B cell (primary cell): ENCODE measurements at places on chromosomes 1 and 21.

DNA sequence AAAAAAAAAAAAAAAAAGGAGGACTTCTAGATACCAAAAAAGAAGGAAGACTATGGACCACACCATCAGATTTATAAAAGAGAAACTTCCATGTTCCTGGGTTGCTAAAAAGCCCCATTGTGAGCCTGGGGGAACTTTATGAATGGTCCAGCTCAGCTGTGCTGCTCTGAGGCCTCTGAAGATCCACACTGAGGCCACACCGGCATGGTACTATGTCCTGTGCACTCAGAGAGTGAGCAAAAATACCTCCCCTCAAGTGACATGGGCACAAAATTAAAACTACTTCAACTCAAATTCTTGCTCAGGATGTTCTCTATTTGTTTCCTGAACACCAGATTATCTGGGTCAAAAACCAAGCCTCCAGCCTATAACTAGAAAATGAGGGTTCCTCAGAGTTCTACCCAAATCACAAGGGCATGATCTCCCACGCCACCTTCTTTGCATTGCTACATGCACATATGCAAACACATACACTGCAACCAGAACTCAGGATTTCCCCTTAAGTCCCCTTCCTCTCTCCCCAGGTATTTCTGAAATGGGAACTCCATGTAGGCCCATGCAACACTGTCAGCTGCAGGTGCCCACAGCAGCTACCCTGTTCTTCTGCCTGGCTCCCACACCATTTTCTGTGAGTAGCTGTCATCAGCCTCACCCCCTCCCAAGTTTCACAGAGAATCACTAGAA is 94.4 kb downstream of the SH3GLB1 start:
- peak; percentile 52 for DNase-seq
- no peak overlapping the region for H3K4me3 ChIP-seq
- no peaks in the 10 kb centered on the region for H3K36me3 ChIP-seq
- no peaks in the 10 kb centered on the region for H3K27me3 ChIP-seq
- H3K4me1 ChIP-seq = peaks cover 15% of the 10 kb centered on the region
- H3K27ac ChIP-seq = peak overlapping the region; percentile 64

- H3K4me3 ChIP-seq = no peak overlapping the region
- peaks cover 37% of the 10 kb centered on the region for H3K4me1 ChIP-seq
- H3K27me3 ChIP-seq = no peaks in the 10 kb centered on the region
- no peak overlapping the region for H3K27ac ChIP-seq
- DNase-seq = no peak
Measured at GRCh38 chr1:234986750-234987414, 141.8 kb downstream of the TOMM20 start.

GRCh38 chr21:25360593-25360992 is 246.7 kb downstream of the MRPL39 start:
- no peak for DNase-seq
- H3K36me3 ChIP-seq = no peaks in the 10 kb centered on the region
- H3K27me3 ChIP-seq = no peaks in the 10 kb centered on the region
- no peaks in the 10 kb centered on the region for H3K4me1 ChIP-seq
- no peak overlapping the region for H3K27ac ChIP-seq

DNA sequence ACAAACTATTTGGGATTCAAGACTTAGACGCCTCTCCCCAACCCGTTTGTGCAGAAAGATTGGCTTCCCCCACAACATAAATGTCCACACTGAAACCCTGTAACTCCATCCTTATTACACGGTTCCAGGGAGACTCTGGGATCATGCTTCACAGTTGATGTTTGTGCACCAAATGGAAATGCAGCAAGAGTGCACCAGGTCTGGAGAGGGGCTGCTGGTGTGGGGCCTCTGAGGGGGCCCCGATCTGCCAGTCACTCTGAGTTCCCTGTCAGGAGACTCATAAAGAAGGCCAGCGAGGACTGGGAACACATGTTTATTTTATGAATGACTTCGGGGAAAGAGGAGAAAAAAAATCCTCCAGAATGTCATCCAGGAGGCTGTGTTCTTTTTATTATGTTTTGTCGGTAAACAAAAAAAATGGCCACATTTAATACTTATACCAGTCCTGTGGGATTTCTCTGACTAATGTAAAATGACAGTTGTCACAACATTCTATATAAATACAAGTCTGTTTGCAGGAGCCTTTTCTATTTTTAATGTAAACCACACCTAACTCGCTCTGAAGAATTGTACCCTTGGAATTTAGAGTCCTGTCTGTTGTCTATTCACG is 439.1 kb upstream of the VAMP3 start:
- H3K27me3 ChIP-seq = no peaks in the 10 kb centered on the region
- H3K36me3 ChIP-seq = no peaks in the 10 kb centered on the region
- H3K4me3 ChIP-seq = no peak overlapping the region
- H3K27ac ChIP-seq = no peak overlapping the region

- no peak overlapping the region for H3K27ac ChIP-seq
- no peak for DNase-seq
- no peaks in the 10 kb centered on the region for H3K36me3 ChIP-seq
- no peaks in the 10 kb centered on the region for H3K27me3 ChIP-seq
- H3K4me1 ChIP-seq = no peaks in the 10 kb centered on the region
Measured at GRCh38 chr1:214476986-214477870, 74.2 kb downstream of the PTPN14 start.
